ENCODE measurements at places on chromosomes 16 and 17. TPM values are rescaled to one million over a fixed set of nuclear protein-coding genes. Genes with fewer than 3 reads are reported as not detected.

The RAB11FIP4 gene
- polyA plus RNA-seq: 25.1 TPM

The KREMEN2 gene
- polyA plus RNA-seq: 0.71 TPM

The FBXL16 gene
- polyA plus RNA-seq: 3.4 TPM

The RSKR gene
- polyA plus RNA-seq: 45.7 TPM

The CYB561 gene
- 14.3 TPM for polyA plus RNA-seq

The CARD14 gene
- polyA plus RNA-seq: 0.12 TPM

The CLEC3A gene
- polyA plus RNA-seq: not detected

The TNP2 gene
- polyA plus RNA-seq: not detected

The HLF gene
- 0.70 TPM for polyA plus RNA-seq

The BLMH gene
- polyA plus RNA-seq: 53.7 TPM

The PPP1R27 gene
- not detected for polyA plus RNA-seq

The CCDC102A gene
- polyA plus RNA-seq: 0.20 TPM

The VTN gene
- 1.2 TPM for polyA plus RNA-seq

The NOS2 gene
- polyA plus RNA-seq: 0.28 TPM

The SEZ6 gene
- 17.4 TPM for polyA plus RNA-seq

The CMTR2 gene
- 48.1 TPM for polyA plus RNA-seq

The SLC2A4 gene
- not detected for polyA plus RNA-seq

The EXOC3L1 gene
- polyA plus RNA-seq: 0.96 TPM

The CES1 gene
- not detected for polyA plus RNA-seq

The SLC6A2 gene
- polyA plus RNA-seq: not detected

The CCNF gene
- polyA plus RNA-seq: 5.2 TPM

The GPRC5C gene
- 10.8 TPM for polyA plus RNA-seq

The HOXB7 gene
- polyA plus RNA-seq: not detected

The ELMO3 gene
- 2.2 TPM for polyA plus RNA-seq

The CTRB2 gene
- polyA plus RNA-seq: not detected

The SPNS2 gene
- 57.5 TPM for polyA plus RNA-seq

The FBXL20 gene
- polyA plus RNA-seq: 15.5 TPM

The IGFBP4 gene
- polyA plus RNA-seq: 1.3 TPM

The CEMP1 gene
- polyA plus RNA-seq: 0.46 TPM

The SLC16A6 gene
- 15.6 TPM for polyA plus RNA-seq

The MYO19 gene
- polyA plus RNA-seq: 66.7 TPM

The SLC16A13 gene
- polyA plus RNA-seq: not detected

The ANKS4B gene
- not detected for polyA plus RNA-seq

The ZSCAN10 gene
- polyA plus RNA-seq: not detected

All from neural cell (in vitro differentiated cells).